ENCODE measurements at places on chromosomes 2 and 18.
A peak's percentile ranks its signal among the peaks of the same experiment; 100 is the strongest.

- no peak for DNase-seq
Measured at GRCh38 chr2:68667371-68667770, 24.0 kb downstream of the PROKR1 start.

- DNase-seq = no peak
Measured at GRCh38 chr18:78497641-78498040, 482.0 kb upstream of the SALL3 start.

DNA sequence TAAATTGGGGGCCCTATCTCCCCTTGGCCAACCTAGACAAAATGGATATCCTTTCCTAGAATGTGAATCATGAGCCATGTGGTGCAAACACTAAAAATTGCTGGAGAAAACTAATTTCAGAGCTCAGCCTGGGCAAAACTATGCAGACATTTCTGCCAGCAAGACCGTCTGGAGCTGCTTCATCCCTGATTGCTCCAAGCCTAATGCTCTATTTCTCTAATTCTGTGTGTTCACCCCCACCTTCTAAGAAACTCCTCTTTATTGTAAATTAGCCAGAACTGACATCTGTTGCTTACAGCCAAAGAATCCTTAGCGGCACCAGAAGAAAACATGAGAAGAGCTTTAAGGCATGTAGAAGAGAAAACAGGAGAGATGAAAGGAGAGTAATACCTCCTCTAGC is 337.7 kb upstream of the CHAC2 start:
- DNase-seq = no peak

- DNase-seq = no peak
Measured at GRCh38 chr2:184611361-184612085, 13.2 kb downstream of the ZNF804A start.

DNA sequence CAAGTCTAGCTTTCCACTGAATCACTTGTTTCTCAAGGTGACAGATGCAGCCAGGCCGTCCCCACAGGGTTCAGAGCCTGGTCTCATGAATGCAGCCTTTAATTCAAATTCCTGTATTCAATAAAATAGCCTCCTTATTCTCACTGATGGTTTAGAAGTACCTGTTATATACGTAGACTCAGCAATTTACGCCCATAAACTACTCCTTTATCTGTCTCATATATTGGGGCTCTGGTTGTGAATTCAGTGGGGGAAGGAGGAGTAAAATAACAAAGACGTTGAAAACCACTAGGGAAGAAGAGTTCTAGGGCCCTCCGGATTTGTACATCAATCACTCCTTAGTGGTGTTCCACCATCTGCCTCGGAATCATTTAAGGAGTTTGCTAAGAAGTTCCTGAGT is 1.7 kb downstream of the OBSL1 start:
- DNase-seq = no peak

GRCh38 chr2:200396781-200397242 is 90.3 kb downstream of the SPATS2L start:
- peak; percentile 31 for DNase-seq

GRCh38 chr2:68878753-68879152 is 7.6 kb upstream of the BMP10 start:
- no peak for DNase-seq

DNA sequence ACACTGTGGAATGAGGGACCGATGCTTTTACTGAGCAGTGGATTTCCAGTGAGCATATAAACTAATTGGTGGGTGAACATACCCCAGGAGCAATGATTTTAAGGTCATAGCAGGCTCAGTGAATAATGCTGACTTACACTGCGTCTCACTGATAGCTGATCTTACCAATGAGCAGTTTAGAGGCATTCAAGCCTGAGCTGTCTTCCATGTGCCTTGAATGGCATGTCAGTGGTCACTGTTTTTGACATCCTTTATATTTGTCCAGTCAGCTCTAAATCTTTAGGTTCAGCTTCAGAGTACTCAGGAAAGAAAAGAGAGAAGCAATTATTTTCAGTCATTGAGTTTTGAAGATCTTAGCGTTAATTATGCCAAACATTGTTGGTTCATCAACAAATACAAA is 88.3 kb downstream of the CAMKMT start:
- DNase-seq = no peak

- no peak for DNase-seq
Measured at GRCh38 chr18:50299626-50300388, 12.3 kb upstream of the CXXC1 start.

GRCh38 chr18:59640721-59641120 is 56.5 kb downstream of the CCBE1 start:
- DNase-seq = no peak

- no peak for DNase-seq
Measured at GRCh38 chr2:189726271-189726670, 36.3 kb downstream of the OSGEPL1 start.

DNA sequence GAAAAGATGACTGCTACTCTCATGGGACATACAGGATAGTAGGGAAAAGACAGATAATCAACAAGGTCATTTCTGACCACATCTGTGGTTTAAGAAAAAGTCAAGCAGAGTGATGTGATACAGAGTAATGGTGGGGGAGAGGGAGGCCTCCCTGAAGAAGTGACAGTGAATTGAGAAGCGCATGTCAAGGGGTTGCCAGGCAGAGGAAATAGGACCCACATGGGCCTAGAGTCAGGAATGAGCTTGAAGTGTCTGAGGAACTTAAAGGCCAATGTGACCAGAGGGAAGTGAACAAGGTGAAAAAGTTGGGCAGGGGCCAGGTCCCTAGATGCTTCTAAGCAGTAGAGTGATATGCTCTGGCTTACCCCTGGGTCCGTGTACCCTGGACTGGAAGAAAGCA is 113.5 kb upstream of the PPP1CB start:
- DNase-seq = no peak

DNA sequence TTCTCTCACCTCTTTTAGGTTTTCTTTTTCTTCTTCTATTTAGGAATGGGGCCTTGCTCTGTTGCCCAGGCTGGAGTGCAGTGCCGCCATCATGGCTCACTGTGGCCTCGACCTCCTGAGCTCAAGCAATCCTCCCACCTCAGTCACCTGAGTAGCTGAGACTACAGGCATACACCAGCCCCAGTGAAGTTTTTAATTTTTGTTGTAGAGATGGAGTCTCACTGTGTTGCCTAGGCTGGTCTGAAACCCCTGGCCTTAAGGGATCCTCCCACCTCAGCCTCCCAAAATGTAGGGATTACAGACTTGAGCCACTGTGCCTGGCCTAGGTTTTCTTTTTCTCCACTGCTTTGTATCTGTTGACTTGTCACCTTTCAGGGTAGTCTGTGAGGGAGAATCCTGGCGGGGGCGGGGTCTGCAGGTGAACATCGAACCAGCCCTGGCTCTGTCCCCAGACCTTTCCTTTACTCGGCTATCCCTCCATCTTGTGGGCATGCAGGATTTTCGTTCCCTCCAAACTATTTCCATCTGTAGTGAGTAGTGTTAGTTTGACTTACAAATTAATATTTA is 21.7 kb downstream of the NCK2 start:
- DNase-seq = no peak

DNA sequence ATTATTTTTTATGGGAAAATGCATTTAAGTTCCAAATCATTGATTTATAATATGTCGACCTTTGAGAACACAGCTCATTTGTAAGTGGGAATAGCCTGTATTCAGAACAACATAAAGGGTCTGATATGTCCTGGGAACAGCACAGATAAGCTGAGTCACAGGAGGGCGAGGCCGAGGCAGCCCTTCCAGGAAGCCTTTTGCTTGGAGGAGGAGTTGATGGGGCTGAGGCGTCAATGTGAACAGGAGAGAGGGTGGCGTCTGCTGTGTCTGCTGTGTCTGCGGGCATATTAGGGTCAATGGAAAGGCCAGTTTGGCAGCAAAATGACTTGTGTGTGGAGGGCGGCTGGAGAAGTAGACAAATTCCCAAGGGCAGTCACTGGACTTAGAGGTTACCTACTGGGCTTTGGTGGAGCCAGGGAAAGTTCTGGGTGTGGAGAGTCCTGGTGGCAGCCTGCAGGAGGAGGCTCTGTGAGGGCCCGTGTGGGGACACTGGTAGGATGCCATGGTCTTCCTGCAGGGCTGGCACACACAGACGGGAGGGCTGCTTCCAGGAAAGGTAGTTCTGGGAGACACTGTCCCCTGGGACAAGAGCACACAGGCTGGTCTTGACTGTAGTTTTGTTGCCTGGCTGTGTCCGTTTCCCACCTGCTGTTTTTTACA is 128.1 kb downstream of the GLI2 start:
- DNase-seq = no peak

DNA sequence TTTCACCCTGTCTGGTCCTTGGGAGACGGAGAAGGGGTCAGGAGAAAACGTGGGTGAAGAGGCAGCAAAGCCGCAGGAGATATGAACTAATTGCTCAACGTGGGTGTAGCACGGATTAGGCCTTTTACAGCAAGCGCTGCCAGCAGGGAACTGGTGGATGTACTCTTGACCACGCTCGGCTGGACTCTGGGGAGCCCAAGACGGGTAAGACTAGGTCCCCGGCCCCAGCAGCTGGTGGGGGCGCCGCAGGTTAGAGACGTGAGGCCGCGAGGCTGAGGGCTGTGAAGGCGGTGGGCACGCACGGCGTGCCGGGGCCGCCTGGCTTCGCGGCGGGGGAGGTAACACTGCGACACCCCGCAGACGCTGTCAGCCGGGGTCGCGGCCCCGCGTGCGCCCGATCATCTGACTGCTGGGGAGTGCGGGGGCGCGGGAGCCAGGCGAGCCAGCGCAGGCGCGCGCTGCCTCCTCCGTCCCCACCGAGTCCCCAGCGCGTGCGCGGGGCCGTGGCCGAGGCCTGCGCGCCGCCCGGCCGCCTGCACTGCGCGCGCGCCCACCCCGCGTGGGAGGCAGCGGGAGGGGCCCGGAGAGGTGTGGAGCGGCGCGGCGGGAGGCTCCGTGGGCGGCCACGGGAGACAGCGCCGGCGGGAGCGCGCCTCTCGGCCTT is at the start of gene CLIP4:
Gene CLIP4, plus strand, starts transcription at position 470 of the 664 bp plus-strand sequence. CDS start 5,974 bp downstream, outside the sequence.
- DNase-seq = peak; percentile 72

DNA sequence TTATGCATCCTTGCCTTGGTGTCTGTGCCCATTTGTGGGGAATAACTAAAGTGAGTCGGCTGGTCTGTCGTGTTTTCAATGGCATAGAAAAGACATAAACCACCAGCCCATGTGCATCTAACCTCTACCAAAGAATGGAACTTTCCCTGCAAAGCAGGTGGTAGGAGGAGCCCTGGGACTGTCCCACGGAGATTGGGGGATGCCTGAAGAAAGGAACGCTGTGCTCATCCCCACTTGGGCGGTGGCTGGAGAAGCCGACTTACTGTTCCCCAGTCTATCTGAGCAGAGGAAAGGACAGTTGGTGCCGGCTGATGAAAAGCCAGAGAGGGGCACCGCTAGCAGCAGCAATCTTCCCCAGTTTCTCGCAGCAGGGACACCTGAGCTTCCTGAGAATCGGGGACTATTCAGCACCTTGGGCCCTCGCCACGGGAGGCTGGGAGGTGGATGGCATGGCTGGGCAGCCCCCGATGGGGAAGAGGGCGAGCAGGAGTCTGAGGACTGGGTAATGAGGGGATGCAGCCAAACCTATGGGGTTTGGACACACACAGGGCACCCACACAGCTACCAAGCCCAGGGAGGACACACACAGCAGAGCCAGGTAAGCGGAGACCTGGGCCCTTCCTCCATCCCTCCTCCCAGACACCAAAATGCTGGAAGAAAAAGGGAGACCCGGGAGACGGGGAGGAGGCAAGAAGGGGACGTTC is 53.7 kb upstream of the AGAP1 start:
- DNase-seq = no peak

DNA sequence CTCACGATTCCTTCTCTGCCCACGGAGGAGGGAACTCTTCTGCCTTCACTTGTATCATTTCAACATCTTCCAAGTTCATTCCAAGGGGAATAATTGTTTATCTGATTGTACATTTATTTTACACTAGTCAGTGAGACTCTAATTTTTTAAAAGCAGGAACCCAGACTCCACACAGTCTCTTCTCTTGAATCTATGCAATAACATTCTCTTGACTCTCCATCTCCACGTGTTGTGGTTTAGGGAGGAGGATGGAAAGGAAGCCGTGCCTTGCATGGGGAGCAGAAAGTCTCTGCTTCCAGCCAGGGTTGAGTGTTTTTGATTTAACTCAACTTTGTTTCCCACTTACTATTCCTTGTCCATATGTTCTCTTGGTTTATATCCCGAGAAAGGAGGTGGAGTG is 131.1 kb upstream of the RIOK3 start:
- no peak for DNase-seq

GRCh38 chr2:99389371-99389770 is 52.2 kb downstream of the EIF5B start:
- no peak for DNase-seq

DNA sequence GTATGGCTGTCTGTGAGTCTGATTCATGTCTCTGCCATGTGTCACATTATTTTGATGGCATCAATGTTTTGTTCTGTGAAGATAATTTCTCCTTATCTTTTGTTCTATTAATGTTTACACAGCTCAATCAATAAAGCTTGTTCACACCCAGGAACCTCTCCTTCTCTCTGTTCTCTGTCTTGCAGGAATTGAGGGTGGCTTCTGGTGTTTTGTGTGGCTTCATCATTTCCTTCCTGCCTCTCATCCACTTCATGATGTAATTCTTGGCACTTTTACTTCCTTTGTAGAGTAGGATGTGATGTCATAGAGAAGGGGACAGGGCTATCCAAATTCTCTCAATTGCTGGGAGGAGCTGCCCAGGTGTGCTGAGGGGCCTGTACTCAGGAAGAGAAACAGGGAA is 27.2 kb downstream of the ASXL3 start:
- DNase-seq = no peak

DNA sequence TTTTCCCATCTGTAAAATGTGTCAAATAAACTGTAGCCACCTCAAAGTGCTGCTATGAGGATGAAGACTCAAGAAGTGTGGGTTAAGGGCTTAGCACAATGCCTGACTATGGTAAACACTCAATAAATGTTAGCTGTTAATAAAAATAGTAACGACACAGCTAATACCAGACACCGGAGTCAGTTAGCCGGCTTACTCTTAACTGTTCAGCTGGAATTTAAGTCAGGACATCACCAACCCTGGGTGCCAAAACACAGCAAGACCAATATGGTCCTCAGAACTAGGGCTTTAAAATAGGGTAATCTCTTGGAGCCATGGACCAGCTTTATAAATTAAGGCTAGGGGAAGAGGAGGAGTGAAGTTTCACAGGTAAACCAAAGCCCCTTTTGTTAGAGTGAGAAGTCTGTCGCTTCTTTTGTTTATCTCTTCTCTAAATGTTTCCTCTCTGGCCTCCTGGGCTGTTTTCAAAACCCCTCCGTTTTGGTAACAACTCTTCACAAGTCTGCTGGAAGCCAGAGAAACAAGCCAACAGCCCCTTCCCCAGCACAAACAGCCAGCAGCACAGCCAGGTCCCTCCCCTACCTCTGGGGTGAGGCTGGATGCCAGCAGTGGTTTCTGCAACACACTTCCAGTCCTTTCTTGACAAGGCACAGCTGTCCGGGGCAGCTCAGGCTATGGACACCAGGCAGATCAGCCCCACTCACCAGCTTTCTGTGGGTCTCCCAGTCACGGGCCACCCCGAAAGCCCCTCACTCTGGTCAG is 13.8 kb upstream of the FZD7 start:
- DNase-seq = no peak
